Fibroblast of lung (primary cell): ENCODE measurements at places on chromosomes 1 and 21. TPM values are rescaled to one million over a fixed set of nuclear protein-coding genes. Genes with fewer than 3 reads are reported as not detected.

The RIPPLY3 gene
- polyA plus RNA-seq = 0.03 TPM in 1 of 2 replicates, not detected in the other

The LCE3A gene
- polyA plus RNA-seq = not detected in 2 replicates

The BEND5 gene
- polyA plus RNA-seq = 0.16 and 0.39 TPM in 2 replicates

The C4BPA gene
- not detected in 2 replicates for polyA plus RNA-seq

The MRAP gene
- polyA plus RNA-seq = not detected in 2 replicates

The SLC5A3 gene
- 4.9 and 6.2 TPM in 2 replicates for polyA plus RNA-seq

The DR1 gene
- 40.4 and 41.2 TPM in 2 replicates for polyA plus RNA-seq

DNA sequence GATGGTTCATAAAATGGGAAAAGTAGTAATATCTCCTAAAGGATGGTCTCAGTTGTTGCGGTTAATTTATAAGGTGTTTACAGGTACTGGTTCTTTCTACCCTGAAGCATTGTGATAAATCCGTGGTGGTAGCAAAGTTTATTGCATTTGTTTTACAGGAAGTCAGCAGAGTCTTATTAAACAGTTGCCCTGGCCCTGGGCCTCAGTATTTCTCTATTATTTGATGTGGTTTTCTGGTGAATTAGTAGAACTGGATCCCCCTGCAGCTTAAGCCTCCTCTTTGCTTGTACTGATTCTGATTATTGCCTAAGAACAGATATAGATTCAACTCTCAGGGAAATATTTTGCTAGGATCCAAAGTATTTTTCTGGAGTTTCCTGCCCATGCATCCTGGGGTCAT is 76.4 kb upstream of the CD55 start:
- no peak for DNase-seq
- H3K27me3 ChIP-seq = no peaks in the 10 kb centered on the region
- no peak overlapping the region for H3K4me3 ChIP-seq
- peaks cover 6% of the 10 kb centered on the region for H3K4me1 ChIP-seq
- no peaks in the 10 kb centered on the region for H3K36me3 ChIP-seq

DNA sequence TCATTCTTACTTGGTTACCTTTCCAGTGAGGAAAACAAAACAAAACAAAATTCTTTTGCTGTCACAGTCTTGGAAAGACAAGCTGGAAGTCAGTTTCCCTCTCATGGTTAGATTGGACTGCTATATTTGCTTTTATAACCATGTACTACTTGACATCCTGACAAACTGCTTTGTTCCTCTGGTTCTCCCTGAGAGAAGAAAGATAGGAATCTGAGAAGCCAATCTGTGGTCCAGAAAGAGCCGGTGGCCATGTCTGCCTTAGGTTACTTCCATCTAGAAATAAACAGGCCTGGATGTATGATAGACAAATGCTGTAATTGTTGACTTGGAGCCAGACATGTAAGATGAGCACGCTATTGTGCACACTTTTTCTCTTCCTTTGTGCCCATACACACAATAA is 330.0 kb downstream of the BRINP3 start:
- DNase-seq = no peak
- no peak overlapping the region for H3K27ac ChIP-seq
- H3K4me3 ChIP-seq = no peak overlapping the region
- H3K4me1 ChIP-seq = no peaks in the 10 kb centered on the region
- H3K36me3 ChIP-seq = no peaks in the 10 kb centered on the region

DNA sequence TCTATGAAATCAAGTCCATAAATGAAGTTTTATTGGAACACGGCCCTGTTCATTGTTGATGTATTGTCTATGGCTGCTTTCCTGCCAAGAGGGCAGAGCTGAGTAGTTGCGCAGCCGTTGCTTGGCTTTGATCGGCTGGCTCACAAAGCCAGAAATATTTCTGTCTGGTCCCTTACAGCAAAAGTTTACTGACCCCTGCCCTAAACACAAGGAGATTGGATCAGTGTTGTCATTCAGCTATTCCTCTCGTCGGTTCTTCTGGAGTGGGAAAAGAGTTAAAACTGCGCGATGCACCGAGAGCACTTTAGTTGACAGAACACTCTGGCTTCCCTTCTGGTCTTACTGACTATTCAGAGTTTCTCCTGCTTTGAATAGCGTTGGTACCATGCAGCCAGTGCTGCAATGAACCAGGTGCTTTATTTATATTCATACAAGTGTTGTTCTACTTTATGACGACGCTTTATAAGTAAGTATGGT is 868 bp downstream of the ZBTB40 start:
- no peaks in the 10 kb centered on the region for H3K36me3 ChIP-seq
- H3K4me1 ChIP-seq = peaks cover 6% of the 10 kb centered on the region
- no peaks in the 10 kb centered on the region for H3K27me3 ChIP-seq
- peak overlapping the region; percentile 80 for H3K27ac ChIP-seq

GRCh38 chr1:205851993-205852392 is 2.1 kb upstream of the PM20D1 start:
- no peak overlapping the region for H3K27ac ChIP-seq
- DNase-seq = no peak
- H3K36me3 ChIP-seq = no peaks in the 10 kb centered on the region
- H3K4me1 ChIP-seq = no peaks in the 10 kb centered on the region
- H3K4me3 ChIP-seq = no peak overlapping the region

DNA sequence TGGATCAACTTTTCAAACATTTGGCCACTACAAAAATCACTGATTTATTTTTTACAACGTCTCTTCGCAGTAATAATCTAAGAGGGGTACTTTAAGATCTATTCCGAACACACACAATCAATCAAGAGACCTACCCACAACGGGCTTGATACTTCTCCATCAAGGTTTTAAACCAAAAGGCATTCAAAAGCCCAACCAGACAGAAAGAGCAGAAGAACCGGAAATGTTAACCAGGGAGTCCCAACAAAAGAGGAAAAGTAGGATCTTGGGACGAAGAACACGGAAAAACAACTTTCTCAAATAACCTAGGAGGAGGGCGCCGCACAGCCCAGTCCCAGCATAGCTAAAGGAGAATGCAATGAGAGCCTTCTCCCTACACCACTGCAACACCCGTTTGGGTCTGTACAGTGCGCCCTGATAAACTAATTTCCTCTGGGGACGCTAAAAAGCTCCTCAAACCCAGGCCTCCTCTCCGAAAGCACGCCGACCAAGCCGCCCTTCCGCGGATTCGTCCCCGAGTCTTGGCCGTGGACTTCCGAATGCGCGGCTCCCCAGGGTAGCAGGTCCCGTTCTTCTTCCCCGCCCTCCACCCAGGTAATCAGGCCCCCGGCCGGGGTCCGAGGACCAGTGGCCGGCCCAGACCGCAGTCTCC is 623 bp downstream of the RPL22 start:
- DNase-seq = no peak
- H3K4me1 ChIP-seq = peaks cover 9% of the 10 kb centered on the region
- peak overlapping the region; percentile 100 for H3K4me3 ChIP-seq
- H3K27me3 ChIP-seq = no peaks in the 10 kb centered on the region

DNA sequence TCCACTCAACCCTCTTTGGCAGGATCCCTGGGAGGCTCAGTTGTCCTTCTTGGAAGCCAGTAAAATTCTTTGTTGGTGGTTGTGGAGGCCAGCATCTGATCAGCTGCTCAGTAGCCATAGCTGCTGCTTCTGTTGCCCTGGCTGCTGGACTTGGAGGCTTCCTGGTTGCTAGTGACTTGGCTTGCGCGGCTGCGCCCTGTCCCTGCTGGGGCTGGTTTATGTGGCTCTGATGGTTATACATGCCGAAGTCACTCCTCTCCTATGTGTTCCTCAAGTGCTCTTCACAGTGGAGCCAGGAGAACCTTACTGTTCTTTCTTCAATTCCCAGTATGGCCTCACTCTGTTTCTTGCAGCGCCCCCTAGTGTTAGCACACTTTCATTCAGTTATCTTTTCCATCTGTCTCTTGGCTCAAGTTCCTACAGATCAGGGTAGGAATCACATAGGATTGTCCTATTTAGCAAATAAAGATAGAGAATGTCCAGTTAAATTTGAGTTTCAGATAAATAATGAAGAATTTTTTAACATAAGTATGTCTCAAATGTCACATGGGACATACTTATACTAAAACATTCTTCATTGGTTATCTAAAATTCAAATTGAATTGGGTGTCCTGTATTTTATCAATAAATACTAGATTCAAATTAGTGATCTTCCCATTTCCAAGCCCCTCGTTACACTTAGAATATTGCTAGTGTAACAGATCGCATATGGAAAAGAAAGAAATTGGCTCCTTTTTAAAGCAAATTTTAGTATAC is 176.5 kb downstream of the TGFB2 start:
- H3K4me3 ChIP-seq = no peak overlapping the region
- no peaks in the 10 kb centered on the region for H3K4me1 ChIP-seq
- DNase-seq = no peak
- H3K27me3 ChIP-seq = no peaks in the 10 kb centered on the region
- H3K36me3 ChIP-seq = no peaks in the 10 kb centered on the region

DNA sequence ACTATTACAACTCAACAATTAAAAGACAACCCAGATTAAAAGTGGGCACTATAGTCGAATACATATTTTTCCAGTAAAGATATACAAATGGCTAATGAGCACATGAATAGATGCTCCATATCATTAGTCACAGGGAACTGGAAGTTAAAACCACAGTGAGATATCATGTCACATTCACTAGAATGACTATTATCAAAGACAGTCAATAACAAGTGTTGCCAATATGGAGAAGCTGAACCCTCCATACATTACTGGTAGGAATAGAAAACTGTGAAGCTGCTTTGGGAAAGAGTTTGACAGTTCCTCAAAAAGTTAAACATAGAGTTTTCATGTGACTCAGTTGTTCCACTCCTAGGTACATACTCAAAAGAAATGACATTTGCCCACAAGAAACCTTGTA is 30.6 kb upstream of the MRPS6 start:
- H3K36me3 ChIP-seq = no peaks in the 10 kb centered on the region
- no peak overlapping the region for H3K27ac ChIP-seq
- H3K4me1 ChIP-seq = no peaks in the 10 kb centered on the region
- no peaks in the 10 kb centered on the region for H3K27me3 ChIP-seq
- no peak overlapping the region for H3K4me3 ChIP-seq

DNA sequence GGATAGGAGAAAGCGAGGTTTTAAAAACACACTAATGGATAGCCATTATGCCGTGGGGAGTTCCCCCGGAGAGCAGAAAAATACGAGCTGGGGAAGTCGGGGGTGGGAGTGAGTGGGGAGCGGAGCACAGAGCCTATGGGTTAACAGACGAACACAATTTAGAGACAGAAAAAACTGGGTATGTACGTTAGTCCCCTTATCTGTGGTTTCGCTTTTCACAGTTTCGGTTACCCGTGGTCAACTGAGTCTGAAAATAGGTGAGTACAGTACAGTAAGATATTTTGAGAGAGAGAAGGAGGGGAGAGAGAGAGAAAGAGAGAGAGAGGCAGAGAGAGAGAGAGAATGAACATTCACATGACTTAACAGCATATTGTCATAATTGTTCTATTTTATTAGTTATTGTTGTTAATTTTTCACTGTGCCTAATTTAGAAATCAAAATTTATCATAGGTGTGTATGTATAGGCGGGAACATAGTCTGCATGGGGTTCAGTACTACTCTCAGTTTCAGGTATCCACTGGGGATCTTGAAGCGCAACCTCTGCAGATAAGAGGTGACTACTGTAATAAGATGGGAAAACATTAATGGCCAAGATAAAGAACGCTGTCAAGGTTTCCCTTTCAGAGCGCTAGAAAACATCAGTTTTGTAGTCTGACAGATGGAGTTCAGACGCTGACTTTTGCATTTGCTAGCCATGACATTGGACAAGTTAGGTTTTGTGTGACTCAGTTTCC is 125.6 kb upstream of the LMO4 start:
- no peak for DNase-seq
- H3K36me3 ChIP-seq = no peaks in the 10 kb centered on the region
- H3K4me1 ChIP-seq = no peaks in the 10 kb centered on the region
- no peak overlapping the region for H3K27ac ChIP-seq
- H3K4me3 ChIP-seq = no peak overlapping the region
- no peaks in the 10 kb centered on the region for H3K27me3 ChIP-seq

DNA sequence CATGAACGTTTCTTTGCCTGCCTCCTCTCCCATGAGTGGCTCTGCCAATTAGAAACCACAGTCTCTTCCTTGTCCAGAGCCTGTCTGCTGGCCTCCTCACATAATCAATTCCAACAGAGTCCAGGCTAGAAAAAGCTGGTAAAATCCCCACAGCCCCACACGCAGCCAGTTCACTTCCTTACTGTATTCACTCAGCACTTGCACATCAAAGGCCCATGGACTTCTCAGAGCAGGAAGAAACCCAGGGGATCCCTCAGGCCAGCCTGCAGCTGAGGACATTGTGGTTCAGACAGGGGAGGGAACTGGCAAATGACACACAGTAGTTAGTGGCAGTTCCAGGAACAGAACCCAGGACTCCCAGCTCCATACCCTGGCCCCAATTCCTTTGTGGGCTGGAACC is 171.6 kb upstream of the EDN2 start:
- no peaks in the 10 kb centered on the region for H3K4me1 ChIP-seq
- H3K4me3 ChIP-seq = no peak overlapping the region
- H3K27me3 ChIP-seq = no peaks in the 10 kb centered on the region
- H3K36me3 ChIP-seq = no peaks in the 10 kb centered on the region
- DNase-seq = no peak

- no peak overlapping the region for H3K27ac ChIP-seq
- H3K36me3 ChIP-seq = no peaks in the 10 kb centered on the region
- no peak overlapping the region for H3K4me3 ChIP-seq
- no peak for DNase-seq
These were observed 5.0 kb upstream of the PLA2G2C start for GRCh38 chr1:20191266-20191825.

GRCh38 chr1:181139631-181140061 is 51.1 kb downstream of the IER5 start:
- H3K4me1 ChIP-seq = peaks cover 41% of the 10 kb centered on the region
- no peak overlapping the region for H3K4me3 ChIP-seq

DNA sequence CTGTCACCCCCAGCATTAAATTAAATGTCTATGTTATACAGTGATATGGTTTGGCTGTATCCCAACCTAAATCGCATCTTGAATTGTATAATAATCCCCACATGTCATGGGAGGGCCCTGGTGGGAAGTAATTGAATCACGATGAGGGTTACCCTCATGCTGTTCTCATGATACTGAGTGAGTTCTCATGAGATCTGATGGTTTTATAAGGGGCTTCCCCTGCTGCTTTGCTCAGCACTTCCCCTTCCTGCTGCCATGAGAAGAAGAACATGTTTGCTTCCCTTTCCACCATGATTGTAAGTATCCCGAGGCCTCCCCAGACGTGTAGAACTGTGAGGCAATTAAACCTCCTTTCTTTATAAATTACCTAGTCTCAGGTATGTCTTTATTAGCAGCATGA is 445.7 kb downstream of the MRPL39 start:
- DNase-seq = no peak
- H3K36me3 ChIP-seq = no peaks in the 10 kb centered on the region
- no peaks in the 10 kb centered on the region for H3K27me3 ChIP-seq
- no peak overlapping the region for H3K27ac ChIP-seq
- H3K4me1 ChIP-seq = no peaks in the 10 kb centered on the region

DNA sequence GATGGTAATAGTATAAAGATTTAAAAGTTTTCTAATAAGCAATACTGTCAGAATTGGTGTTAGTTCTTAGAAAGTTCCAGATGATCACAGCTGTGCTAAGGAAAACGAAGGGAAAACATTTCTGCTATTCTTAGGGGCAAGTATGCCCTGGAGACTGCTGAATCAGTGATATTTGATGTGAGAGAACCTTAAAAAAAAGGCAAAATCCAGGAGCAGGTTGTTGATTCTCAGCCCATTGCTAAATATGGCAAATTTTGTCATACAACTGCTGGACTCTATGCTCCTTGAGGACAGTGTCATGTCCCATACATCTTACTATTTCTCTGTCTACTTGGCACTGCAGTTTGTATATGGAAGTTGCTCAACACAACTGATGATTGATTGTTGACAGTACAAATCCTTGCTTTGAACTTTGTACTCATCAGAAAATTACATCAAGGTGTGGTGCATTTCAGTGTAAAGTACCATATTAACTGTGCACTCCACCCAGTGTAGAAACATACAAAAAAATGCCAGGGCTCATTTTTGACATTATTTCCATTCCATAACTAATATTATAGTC is 10.9 kb downstream of the CRCT1 start:
- no peak overlapping the region for H3K4me3 ChIP-seq
- no peaks in the 10 kb centered on the region for H3K4me1 ChIP-seq
- H3K27ac ChIP-seq = no peak overlapping the region
- DNase-seq = no peak
- H3K27me3 ChIP-seq = no peaks in the 10 kb centered on the region
